SJSA1 (cell line): ENCODE measurements at places on chromosomes 2 and 18. TPM values are rescaled to one million over a fixed set of nuclear protein-coding genes. Genes with fewer than 3 reads are reported as not detected.

The DLX2 gene
- total RNA-seq, result 0.92 TPM in 1 of 2 replicates, not detected in the other

GRCh38 chr18:73677450-73677849 is 470.2 kb downstream of the FBXO15 start:
- no peak for DNase-seq

GRCh38 chr2:54081574-54081973 is 33.8 kb upstream of the ACYP2 start:
- DNase-seq, result no peak

DNA sequence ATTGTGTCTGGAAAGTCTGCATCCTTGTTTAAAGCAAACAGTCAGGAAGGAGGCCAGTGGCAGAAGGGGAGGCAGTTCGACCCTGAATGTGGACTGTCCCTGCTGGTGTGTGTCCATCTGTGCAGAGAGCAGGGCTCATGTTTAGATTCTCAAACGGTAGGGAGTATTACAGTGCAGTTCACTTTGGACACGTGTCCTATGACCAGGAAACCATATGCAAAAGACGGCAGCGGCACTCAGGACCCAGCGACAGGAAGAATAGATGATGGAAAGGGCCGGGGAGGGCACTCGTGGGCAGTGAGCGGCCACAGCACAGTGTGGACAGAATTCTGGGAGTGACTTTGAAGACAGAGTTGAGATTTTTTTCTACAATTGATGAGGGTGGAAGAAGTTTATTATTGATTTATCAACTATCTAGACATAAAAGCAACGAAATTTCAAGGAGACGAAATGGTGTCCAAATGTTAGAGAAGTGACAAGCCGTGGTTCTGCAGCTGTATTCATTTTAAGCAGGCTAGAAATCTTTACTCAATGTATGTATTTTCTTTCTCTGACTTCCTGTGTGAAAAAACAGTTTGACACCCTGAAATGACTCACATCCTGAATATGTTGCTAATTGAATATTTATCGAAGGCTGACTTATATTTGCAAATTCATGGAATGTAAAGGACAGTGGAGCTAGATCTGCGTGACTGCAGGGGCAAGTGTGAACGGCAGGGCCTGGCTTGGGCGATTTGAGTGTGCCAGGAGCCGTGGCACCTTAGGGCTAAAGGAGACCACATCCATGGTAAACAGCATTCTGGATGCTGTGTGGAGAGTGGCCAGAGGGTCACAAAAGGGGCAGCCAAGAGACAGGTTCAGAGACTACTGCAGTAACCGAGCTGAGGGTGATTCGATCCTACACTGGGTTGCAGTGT is 214.2 kb downstream of the PTGR3 start:
- no peak for DNase-seq

GRCh38 chr18:38450876-38451275 is 885.3 kb upstream of the CELF4 start:
- DNase-seq, result no peak

DNA sequence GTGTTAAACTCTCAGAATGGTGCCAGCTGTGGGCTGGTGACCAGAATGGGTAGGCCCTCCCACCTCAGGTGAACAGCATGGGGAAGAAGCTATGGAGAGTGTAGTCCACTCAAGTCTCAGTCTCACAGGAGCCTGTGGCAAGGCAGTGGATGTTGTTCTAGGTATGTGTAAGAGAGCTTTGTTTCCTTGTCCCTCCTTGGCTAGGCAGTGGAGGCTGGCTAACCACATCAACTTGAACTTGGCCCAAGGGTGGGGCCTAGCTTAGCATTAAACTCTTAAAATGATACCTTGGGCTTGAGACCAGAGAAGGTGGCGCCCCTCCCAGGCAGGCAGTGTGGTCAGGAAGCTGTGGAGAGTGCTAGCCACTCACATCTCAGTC is 53.2 kb upstream of the SLC4A10 start:
- DNase-seq, result no peak

- DNase-seq, result no peak
These were observed 64.4 kb downstream of the RPIA start for GRCh38 chr2:88755836-88756235.

The NAT8 gene
- total RNA-seq, result not detected in 2 replicates

GRCh38 chr2:130381619-130382018 is 25.8 kb downstream of the PTPN18 start:
- no peak for DNase-seq

GRCh38 chr2:101012706-101013181 is 10.7 kb downstream of the RPL31 start:
- DNase-seq, result no peak

DNA sequence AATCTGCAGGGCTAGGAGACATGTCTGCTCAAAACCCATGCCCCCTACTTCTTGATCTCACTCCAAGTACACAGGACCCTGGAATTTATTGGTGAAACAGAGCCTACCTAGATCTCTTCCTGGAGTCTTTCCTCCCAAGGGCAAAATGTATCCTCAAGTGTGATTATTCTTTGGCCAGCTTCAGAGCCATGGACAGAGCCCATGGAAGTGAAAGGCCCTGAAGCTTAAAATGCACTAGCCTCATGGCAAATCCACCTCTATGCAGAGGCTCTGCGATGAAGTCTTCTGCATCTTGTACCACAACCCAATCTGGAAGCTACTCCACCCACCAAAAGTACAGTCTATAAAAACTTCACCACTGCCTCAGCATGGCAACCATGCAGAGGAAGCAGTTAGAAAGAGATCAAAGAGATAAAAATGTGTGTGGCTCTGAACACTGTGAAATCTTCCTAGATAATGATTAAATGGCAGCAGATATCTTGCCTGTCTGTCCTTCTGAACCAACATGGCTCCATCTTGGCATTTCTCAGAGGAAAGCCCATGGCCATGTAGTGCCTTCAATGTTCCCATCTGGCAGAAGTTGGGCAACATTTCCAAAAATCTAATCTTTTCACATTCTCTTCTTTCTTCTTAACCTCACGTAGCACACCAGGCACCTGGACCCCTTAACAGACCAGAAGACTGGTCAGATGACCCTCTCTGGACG is 142.9 kb upstream of the KLF7 start:
- DNase-seq, result no peak

The CTLA4 gene
- total RNA-seq, result not detected in 2 replicates

- peak; percentile 77 for DNase-seq
These were observed 79.7 kb upstream of the MSH2 start for GRCh38 chr2:47323009-47323821.

The NLRC4 gene
- not detected in 2 replicates for total RNA-seq

The RAD51AP2 gene
- total RNA-seq, result not detected in 2 replicates

- no peak for DNase-seq
These were observed 256.5 kb downstream of the CELF4 start for GRCh38 chr18:37309059-37309458.

The TMEM17 gene
- 3.9 and 4.7 TPM in 2 replicates for total RNA-seq

The GAD1 gene
- total RNA-seq, result 0.21 and 2.8 TPM in 2 replicates
